ENCODE measurements at places on chromosomes 11 and 22.

GRCh38 chr11:75212411-75212810 is 28.2 kb upstream of the TPBGL start:
- no peak for DNase-seq

- DNase-seq, result no peak
Measured at GRCh38 chr11:28913883-28914282, 805.7 kb downstream of the METTL15 start.

GRCh38 chr11:122784325-122784955 is 53.9 kb upstream of the CRTAM start:
- DNase-seq, result no peak

GRCh38 chr22:25475257-25476022 is 89.0 kb upstream of the GRK3 start:
- DNase-seq, result peak; percentile 85

DNA sequence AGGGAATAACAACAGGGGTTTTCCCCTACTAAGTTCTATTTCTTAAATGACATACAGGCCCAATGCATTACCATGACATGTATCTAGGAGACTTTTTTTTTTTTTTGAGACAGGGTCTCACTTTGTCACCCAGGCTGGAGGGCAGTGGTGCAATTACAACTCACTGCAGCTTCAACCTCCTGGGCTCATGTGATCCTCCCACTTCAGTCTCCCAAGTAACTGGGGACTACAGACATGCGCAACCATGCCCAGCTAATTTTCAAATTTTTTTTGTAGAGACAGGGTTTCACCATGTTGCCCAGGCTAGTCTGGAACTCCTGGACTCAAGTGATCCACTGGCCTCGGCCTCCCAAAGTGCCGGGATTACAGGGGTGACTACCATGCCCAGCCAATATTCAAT is 7.5 kb downstream of the CPSF7 start:
- no peak for DNase-seq
